ENCODE measurements at places on chromosomes 3 and 15.

DNA sequence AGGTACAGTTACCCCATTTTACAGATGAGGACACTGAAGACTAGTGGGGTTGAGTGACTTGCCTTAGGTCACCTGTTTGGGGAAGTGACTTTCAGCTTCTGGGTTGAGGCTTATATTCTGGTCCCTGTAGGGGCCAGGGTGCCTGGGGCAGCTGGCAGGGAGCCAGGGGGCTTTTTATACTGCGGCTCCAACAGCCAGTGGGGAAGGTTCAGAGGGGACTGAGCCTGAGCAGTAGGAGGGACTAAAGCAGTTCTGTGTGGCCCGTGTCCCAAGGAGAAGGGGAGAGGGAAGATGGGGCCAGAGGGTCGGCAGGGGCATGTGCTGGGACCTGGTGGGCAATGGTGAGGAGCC lies 37.7 kb downstream of the SLC6A6 start:
- no peak for DNase-seq

DNA sequence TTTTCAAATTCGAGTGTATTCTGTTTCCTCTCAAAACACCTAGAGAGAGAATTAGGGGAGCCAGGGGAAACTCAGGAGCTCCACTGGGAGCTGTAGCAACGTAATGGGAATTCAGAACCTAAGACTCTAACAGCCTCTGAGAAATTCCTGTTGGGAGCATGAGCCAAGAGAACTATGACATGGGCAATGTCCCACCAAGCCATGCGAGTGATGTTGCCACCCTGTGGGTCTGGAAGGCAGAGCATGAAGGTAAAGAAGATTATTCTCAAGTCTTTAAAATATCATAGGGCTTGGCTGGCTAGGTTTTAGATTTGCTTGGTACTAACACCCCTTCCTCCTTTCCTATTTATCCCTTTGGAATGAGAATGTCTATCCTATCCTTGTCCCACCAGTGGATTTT lies 392.6 kb upstream of the ADAMTS9 start:
- DNase-seq, result no peak

DNA sequence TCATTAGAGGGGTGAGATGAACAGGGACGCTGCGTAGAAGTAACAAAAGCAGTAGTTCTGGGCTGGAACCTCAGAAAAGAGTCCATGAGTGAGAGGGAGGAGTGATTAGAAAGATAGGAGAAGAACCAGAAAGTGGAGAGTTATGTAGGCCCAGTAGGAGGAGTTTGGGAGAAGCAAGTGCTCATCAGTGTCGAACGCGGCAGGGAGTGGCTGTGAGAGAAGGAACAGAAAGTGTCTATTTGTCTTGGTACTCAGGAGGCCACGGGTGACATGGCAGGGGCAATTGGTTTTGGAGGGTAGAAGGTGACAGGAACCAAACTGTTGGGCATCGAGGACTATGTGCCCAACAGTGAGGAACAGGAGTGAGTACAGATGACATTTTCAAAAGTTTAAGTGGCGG lies 1.3 kb upstream of the INSYN1 start:
- no peak for DNase-seq

GRCh38 chr3:139928708-139929505 lies 6.1 kb upstream of the CLSTN2 start:
- no peak for DNase-seq

- no peak for DNase-seq
Observed at GRCh38 chr15:40248006-40248783, 9.3 kb downstream of the PAK6 start.

DNA sequence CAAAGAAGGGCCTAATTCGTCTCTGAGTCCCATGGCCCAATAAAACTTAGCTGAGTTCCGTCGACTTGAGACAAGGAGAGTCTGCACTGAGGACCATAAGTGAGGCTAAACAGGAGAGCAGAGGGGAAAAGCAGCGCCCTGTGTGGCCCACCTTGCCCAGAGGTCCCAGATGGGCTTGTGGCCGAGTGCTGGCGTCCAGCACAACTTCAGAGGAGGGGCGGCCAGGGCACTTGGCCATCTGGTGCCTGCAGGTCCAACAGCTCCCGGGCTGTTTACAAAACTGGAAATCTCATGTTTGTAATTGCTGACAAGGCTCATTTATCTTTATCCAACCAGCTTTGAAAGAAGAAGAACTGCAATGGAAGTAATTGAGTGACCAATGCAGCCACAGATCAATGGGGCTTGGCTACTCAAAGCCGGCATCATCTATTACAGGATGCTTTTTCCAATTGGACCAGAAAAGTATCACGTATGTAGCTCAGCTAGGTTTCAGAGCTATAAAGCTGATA lies 306.3 kb downstream of the OCA2 start:
- DNase-seq, result no peak

Data from CD4-positive, alpha-beta memory T cell (primary cell).